Hair follicular keratinocyte (primary cell): ENCODE measurements at places on chromosomes 2 and 18. TPM values are rescaled to one million over a fixed set of nuclear protein-coding genes. Genes with fewer than 3 reads are reported as not detected.

The UNC80 gene
- total RNA-seq: under 0.01 TPM in 1 of 2 replicates, not detected in the other

The ZNF516 gene
- total RNA-seq: 19.4 and 24.2 TPM in 2 replicates

The RUFY4 gene
- not detected in 2 replicates for total RNA-seq

The KCNE4 gene
- total RNA-seq: not detected in 2 replicates

The COL3A1 gene
- total RNA-seq: 1.5 and 19.3 TPM in 2 replicates

The CCBE1 gene
- 9.2 and 9.8 TPM in 2 replicates for total RNA-seq

The SP5 gene
- not detected in 2 replicates for total RNA-seq

The FSHR gene
- total RNA-seq: not detected in 2 replicates

The TMEM163 gene
- total RNA-seq: not detected in 2 replicates

The TRIM43 gene
- total RNA-seq: not detected in 2 replicates

The CLEC4F gene
- not detected in 2 replicates for total RNA-seq

The REG3G gene
- total RNA-seq: not detected in 2 replicates

The DSG4 gene
- total RNA-seq: under 0.01 TPM in 1 of 2 replicates, not detected in the other

The UGT1A10 gene
- total RNA-seq: not detected in 2 replicates

The PPP1R7 gene
- total RNA-seq: 79.2 and 79.8 TPM in 2 replicates

The SP110 gene
- 5.4 and 8.9 TPM in 2 replicates for total RNA-seq

The PLGLB1 gene
- total RNA-seq: 0.55 and 0.57 TPM in 2 replicates

The POTEJ gene
- total RNA-seq: not detected in 2 replicates

The MARCO gene
- 0.08 TPM in 1 of 2 replicates, not detected in the other for total RNA-seq

The D2HGDH gene
- 8.9 and 11.6 TPM in 2 replicates for total RNA-seq

The MYO5B gene
- 2.5 and 7.7 TPM in 2 replicates for total RNA-seq

The ATP5MC3 gene
- 290 and 461 TPM in 2 replicates for total RNA-seq

The LRRC30 gene
- total RNA-seq: not detected in 2 replicates

The SPATA3 gene
- not detected in 2 replicates for total RNA-seq

The ATP8B1 gene
- 6.3 and 8.3 TPM in 2 replicates for total RNA-seq

The TNS1 gene
- 0.39 and 4.2 TPM in 2 replicates for total RNA-seq

The SCN7A gene
- not detected in 2 replicates for total RNA-seq

The CCDC150 gene
- total RNA-seq: 1.4 and 1.7 TPM in 2 replicates

The TEKT4 gene
- total RNA-seq: not detected in 2 replicates

The SLC66A2 gene
- 47.2 and 51.8 TPM in 2 replicates for total RNA-seq

The DNAJB2 gene
- total RNA-seq: 21.4 and 25.8 TPM in 2 replicates

The SMYD5 gene
- 20.9 and 28.7 TPM in 2 replicates for total RNA-seq

The STPG4 gene
- total RNA-seq: not detected in 2 replicates

The GPN1 gene
- total RNA-seq: 56.7 and 56.8 TPM in 2 replicates

The SLC35F5 gene
- total RNA-seq: 34.0 and 51.9 TPM in 2 replicates

The FBLN7 gene
- total RNA-seq: 0.23 TPM in 1 of 2 replicates, not detected in the other

The TET3 gene
- total RNA-seq: 2.7 and 3.5 TPM in 2 replicates
